ENCODE measurements at places on chromosomes 2 and 18. TPM values are rescaled to one million over a fixed set of nuclear protein-coding genes. Genes with fewer than 3 reads are reported as not detected.

RAD51AP2 gene
- polyA plus RNA-seq: not detected

AQP12A gene
- not detected for polyA plus RNA-seq

MTCL1 gene
- polyA plus RNA-seq: 1.6 TPM

CNGA3 gene
- not detected for polyA plus RNA-seq

CNTNAP5 gene
- polyA plus RNA-seq: not detected

RGPD8 gene
- polyA plus RNA-seq: 0.09 TPM

ALPI gene
- polyA plus RNA-seq: not detected

BBS5 gene
- 2.9 TPM for polyA plus RNA-seq

SLC5A7 gene
- 0.02 TPM for polyA plus RNA-seq

ABHD1 gene
- 0.80 TPM for polyA plus RNA-seq

NXPH2 gene
- not detected for polyA plus RNA-seq

Measured in spleen (tissue), 13 donors.